ENCODE measurements at places on chromosomes 2 and 18. TPM values are rescaled to one million over a fixed set of nuclear protein-coding genes. Genes with fewer than 3 reads are reported as not detected.

- DNase-seq, result no peak
Measured at GRCh38 chr2:226467221-226467620, 332.4 kb downstream of the IRS1 start.

GRCh38 chr2:11866358-11867335, 120.2 kb downstream of the LPIN1 start:
- no peak for DNase-seq

- DNase-seq, result no peak
Measured at GRCh38 chr2:225998116-225998515, 598.6 kb downstream of the NYAP2 start.

DNA sequence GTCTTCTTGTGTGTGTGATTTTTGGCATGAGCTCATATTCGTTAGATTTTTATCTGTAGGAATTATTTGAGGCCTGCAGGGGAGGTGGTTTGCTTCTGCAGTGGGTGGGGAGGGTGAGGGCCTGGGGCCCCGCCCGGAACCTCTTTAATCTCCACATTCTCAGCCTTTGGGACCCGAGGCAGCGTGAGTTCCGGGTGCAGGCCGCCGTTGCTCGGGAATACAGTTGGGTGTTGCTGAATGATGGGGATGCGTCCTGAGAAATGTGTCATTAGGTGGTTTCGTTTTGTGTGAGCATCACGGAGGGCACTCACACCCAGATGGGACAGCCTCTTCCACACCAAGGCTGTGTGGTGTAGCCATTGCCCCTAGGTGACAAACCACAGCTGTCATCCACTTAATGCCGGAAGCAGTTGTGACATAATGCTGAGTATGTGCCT, 13.7 kb upstream of the GAL3ST2 start:
- no peak for DNase-seq

DNA sequence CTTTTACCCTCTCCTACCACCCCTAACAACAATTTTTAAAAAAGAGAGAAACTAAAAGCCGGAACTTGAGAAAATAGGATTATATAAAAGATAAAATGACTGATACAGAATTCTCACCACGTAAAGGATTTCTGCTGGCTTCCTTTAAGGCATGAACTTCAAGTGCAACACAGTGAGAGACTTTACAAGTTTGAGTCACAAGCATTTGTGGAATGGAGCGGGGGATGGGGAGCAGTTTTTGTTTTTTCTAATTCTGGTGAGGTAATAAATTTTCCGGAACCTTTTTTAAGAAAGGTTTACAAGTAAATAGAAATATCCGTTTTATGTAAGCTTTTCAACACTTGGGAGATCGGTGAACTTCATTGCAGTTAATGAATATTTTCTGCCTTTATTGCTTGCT, 1.8 kb upstream of the CDH2 start:
- peak; percentile 73 for DNase-seq

DNA sequence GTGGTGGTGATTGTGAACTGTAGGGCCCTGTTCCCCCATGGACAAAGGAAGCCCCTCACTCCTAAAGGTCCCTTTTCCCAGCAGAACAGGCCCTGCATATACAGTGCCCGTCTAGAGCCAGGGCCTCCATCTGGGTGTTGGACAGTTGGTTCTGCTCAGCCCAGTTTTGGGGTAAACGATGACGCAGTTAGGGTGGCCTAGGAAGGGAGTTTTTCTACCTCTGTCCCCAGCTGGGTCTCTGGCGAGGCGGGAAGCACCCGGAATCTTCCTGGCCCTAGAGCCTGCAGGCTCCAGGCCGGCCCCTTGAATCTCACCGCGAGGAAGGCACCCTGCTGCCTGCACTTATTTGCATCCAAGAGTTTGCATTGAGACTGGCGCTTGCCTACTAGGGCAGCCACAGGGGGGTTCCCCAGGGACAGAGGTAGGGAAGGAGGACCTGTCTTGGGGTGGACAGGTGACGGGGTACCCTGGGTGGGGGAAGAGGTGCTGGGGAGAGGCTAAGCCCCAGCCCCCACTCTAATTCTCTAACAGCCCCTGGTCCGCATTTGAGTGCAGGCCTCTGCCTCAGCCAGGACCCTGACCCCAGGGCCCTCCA, 529 bp upstream of the MTA3 start:
- DNase-seq, result no peak

GRCh38 chr2:191638079-191638801, 39.7 kb upstream of the NABP1 start:
- peak; percentile 74 for DNase-seq

GRCh38 chr2:205654878-205655605, 27.3 kb upstream of the NRP2 start:
- DNase-seq, result peak; percentile 70

DNA sequence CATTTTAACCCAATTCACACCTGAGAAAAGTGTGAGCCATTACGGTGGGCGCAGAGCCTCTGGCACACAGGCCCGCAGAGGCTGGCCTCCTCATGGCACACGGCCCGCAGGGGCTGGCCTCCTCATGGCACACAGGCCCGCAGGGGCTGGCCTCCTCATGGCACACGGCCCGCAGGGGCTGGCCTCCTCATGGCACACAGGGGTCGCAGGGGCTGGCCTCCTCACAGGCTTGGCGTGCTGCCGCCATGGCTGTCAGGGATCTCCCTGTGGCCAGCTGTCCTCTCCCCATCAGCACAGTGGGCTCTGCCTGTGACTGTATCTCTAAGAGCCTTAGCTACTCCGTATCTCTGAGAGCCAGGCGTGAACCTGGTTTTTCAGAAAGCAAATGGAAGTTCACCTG, 24.6 kb downstream of the ANO7 start:
- no peak for DNase-seq

GRCh38 chr2:227163485-227163997, 464 bp downstream of the COL4A4 start:
- peak; percentile 24 for DNase-seq

DNA sequence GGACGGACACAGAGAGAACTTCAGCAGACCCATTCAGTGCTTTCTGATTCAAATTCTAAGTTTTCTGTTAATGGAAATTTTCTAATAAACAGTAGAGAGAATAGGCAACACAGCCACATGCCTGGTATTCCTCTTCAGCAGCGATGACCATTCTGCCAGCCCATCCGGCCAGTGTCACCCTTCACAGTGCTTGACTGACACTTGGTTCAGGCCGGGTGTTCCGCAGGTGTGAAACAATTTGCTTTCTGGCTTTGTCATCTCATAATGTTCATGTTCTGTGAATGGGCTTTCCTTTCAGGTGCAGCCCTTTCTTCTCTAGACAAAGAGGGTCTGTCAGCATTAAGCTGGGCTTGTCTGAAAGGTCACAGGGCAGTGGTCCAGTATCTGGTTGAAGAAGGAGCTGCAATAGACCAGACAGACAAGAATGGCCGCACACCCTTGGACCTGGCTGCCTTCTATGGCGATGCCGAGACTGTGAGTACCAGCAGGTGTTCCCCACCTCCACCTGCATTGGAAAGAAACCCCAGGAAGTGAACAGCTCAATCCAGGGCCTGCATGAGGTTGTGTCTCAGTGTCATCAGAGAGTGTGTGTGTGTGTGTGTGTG, 67.0 kb downstream of the WDSUB1 start:
- DNase-seq, result no peak

- peak; percentile 80 for DNase-seq
Measured at GRCh38 chr2:152335016-152335725, at the start of gene FMNL2. Gene FMNL2, plus strand, starts transcription at chr2:152335174.

DNA sequence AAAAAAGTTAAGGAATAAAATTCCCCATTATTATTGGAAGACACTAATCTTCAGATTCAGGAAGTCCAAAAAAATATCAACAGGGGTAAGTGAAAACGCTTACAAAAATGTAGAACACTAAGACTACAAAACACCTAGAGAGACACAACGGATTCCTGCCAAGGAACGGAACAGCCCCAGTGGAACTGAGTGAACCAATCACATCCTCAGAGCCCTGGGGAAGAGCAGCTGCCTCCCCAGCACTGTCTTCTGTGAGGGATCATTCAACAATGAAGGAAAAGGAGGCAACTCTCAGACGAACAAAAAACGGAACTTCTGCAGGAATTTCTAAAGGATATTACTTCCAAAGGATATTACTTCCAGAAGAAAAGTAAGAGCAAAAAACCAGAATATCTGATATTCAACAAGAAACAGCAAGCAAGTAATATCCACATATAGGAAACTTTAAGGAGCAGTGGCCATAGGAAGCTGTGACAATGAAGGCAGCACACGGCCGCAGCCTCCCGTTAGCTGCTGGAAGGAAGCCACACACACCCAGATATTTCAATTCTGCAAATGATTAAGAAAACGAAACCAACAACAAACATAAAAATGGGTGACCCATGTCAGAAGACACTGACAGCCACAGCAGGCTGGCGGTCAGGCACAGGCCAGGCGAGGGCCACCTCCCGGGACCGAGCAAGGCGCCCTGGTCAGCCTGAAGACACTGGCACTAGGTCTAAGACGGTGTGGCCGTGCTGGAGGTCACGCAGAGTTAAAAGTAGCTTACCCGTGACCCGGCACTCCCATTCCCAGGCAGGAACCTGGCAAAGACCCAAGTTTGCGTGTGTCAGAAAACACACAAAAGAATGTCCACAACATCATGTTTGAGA, 81.8 kb downstream of the HDAC4 start:
- no peak for DNase-seq

- DNase-seq, result peak; percentile 55
Measured at GRCh38 chr2:19675856-19676460, 225.8 kb downstream of the TTC32 start.

- no peak for DNase-seq
Measured at GRCh38 chr2:198098386-198098785, 294.0 kb downstream of the PLCL1 start.

DNA sequence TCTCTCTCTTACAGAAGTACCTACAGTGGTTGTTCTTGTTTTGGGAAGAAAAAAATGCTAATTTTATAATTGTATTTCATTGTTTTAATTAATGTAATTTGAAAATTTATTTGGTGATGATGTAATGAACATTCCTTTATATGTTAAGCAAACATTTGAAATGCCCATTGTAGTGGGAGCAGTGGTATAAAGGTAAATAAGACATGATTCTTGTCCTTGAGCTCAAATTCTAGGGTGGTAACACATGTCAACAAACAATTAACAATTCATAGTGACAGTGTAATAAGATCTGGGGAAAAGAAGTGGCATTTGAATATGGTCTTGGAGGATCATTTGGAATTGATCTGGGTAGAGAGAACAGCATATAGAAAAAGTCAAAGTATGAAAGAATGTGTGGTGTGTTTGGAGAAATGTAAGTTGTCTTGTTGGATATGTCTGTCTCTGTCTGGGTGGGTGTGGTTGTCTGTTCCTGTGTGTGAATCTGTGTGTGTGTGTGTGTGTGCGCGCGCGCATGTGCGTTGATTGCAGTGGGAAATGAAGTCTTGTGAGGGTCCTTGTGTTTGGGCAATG, 5.8 kb downstream of the PTPN4 start:
- no peak for DNase-seq

CDKL4 gene
- not detected for total RNA-seq

ERFE gene
- 5.2 TPM for total RNA-seq

TGFA gene
- 8.1 TPM for total RNA-seq

TRABD2A gene
- 3.7 TPM for total RNA-seq

CPO gene
- not detected for total RNA-seq

RAMP1 gene
- 35.8 TPM for total RNA-seq

NEU4 gene
- total RNA-seq, result not detected
